ENCODE measurements at places on chromosomes 3 and 15.

- DNase-seq, result no peak
Measured at GRCh38 chr3:111867889-111868426, 8.9 kb downstream of the PHLDB2 start.

DNA sequence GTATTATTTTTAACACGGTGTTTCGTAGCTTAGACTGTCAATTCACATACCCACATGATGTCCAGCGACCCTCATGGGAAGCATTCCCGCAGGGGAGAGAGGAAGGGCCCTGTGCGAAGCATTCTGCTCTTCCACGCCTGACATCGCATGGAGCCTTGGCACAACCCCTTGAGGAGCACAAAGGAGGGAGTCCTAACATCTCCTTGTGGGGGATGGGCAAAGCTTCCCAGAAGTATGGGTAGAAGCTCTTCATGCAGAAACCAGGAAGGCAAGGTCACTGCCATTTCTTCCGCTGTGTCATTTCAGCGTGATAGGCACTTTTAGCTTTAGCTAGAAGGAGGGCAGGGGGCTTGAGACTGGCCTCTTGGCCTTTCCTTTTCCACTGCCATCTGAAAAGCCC, 28.7 kb upstream of the USP3 start:
- no peak for DNase-seq

DNA sequence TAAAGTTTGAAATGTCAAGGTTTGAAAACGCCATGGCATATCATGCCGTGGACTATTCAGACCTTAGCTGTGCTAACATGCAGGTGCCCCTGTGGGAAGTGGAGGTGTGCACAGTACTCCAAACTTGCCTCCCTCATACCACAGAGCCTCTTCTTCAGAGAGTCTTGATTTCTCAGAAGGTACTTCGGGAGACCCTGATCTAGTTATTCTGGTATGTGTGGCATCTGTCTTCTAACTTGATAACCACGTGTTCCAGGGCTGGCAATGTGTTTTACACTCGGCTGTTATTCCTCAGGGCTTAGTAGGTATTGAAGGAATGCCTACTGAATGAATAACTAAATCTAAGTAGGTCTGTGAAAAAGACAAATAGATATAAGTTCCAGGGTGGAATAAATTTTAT, 309.9 kb downstream of the CLSTN2 start:
- no peak for DNase-seq

- no peak for DNase-seq
Measured at GRCh38 chr15:100973351-100974111, 54.4 kb downstream of the LRRK1 start.

- no peak for DNase-seq
Measured at GRCh38 chr3:191397771-191398170, 63.2 kb upstream of the PYDC2 start.

DNA sequence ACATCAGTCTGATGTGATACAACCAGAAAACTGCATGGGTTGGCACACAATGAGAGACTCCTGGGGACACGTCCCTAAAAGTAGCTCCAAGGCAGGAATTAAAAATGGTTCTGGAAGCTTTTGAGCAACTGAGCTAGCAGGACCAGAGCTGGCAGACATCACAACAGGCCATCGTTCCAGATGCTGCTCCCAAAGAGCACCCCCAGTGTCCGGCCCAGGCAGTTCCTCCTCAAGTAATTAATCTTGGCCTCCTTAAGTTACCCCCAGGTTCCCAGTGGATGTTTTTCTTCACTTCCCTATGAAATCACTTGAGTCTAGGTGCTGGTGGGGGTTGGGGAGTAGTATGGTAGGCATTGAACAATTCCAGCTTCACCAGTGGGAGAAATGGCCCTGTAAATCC, 711.6 kb downstream of the MECOM start:
- no peak for DNase-seq

DNA sequence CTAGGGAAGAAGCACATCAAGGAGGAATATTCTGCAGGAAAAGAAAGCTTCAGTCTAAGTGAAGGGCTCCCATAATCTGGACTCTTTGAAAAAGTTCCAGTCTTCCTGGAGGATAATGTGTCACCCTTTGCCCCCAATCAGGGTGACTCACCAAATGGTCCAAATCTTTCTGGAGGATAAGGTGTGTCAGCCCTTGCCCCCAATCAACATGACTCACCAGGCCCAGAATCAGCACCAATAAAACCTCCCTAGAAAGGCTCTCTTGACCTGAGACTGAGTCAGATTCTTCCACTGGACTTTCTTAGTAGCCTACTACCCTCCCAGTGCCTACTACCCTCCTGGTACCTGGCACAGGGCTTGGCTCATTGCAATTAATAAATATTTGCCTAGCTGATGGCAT, 9.5 kb upstream of the ARL14 start:
- peak; percentile 42 for DNase-seq

- DNase-seq, result no peak
Measured at GRCh38 chr15:70193734-70194133, 96.0 kb upstream of the TLE3 start.

- DNase-seq, result no peak
Measured at GRCh38 chr3:30407651-30408050, 198.8 kb upstream of the TGFBR2 start.

DNA sequence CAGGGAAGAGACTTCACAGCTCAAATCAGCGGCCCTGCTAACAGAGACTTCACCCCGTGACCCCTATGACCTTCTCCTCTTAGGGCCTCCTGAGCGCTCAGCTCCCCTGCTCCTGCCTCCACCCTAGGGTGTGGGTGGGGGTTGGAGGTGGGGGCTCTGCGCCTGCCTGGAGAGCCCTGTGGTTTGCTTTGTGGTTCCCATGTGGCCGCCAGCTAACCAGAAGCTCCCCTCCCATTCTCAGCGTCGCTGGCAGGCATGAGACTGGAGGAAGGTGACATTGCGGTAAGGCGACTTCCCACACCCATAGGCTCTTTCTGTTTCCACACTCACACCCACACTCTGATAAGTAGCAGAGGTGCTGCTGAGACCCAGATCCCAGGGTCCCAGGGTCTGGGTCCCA, 27.6 kb downstream of the XYLB start:
- no peak for DNase-seq

DNA sequence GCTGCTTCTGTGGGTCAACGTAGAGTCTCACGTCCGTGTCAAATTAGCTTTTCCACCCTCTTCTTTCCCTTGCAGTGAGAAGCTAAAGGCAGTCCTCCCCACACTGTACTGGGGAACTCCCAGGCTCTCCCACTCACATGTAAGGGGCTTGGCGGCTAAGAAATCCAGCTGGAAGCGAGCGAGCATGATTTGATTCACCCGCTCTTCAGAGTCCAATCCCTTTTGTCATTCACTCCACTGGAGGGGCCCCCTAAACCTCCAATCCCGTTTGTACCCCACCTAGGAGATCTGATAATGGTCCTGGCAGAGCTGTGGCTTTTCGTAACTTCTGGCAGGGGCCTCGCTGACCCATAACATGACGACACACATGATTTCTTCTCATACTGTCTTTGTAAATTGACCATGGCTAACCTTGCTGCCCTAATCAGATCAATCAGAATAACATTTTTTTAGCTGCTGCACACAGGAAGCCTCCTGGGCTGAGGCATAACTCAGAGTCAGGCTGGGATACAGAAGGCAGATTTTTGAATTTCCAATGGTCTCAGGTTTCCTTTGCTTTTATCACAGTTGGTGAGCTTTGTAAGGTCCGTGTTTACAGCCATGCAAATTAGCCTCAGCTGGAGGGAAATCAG, 235.2 kb downstream of the GREM1 start:
- peak; percentile 47 for DNase-seq

DNA sequence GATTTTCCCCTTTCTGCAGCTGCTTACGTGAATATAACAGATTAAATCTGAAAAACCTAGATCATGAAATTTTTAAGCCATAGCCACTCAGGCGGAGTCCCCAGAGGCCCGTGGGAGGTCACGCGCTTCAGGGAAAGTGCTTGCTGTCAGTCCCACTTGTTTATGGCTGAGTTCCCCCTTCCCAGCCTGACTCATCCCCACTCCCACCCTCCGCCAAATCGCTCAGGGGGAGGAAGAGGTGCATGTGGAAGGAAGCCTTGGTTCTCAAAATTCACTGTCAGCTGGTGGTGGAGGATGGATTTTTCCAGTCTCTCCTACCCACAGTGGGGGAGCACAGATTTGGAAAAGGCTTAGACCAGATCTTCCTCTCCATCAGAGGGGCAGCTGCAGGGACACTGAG, 67.4 kb downstream of the CORO2B start:
- no peak for DNase-seq

GRCh38 chr15:64766058-64766457, 9.3 kb downstream of the RBPMS2 start:
- no peak for DNase-seq

- DNase-seq, result no peak
Measured at GRCh38 chr15:66477011-66477410, 20.6 kb downstream of the SNAPC5 start.

- no peak for DNase-seq
Measured at GRCh38 chr15:58548308-58549012, 116.7 kb downstream of the LIPC start.

- DNase-seq, result no peak
Measured at GRCh38 chr3:126979046-126979628, 3.8 kb upstream of the PLXNA1 start.

DNA sequence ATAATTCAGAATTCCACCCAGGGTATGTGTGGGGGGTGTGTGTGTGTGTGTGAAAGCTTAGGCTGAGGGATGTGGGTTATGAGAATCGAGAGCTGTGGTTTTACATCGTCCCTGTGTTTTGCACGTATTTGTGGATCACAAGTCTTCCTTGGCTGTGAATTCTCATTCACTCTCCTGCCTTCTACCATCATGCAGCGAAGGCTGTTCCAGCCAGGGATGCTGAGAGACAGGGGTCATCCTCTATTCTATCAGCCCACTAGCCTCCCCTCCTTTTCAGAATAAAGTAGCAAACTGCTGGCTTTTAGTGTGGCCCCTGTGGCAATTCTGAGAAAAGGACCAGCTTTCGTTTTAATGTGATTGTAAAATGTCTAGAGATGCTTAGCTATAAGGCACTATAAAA, 460.6 kb upstream of the NR2F2 start:
- DNase-seq, result no peak

- no peak for DNase-seq
Measured at GRCh38 chr3:122183893-122184590, 574 bp downstream of the CASR start.

DNA sequence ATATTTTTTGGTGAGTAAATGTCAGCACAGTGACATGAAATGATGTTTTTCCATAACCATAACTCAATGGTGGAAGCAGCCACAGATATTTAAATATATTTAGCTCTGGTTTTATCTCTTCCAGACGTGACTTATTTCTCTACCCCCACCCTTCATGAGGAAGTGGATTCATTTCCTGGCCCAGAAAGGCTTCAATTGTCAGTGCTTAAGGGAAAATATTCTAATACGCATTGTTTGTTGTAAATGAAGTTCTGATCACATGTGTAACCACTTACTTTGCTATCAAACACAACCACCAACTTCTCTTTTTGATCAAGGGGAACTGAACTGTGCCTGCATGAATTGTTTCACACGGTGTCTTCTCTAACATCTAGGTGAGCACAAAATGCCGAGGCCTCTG, 14.0 kb downstream of the CLDN16 start:
- peak; percentile 42 for DNase-seq

DNA sequence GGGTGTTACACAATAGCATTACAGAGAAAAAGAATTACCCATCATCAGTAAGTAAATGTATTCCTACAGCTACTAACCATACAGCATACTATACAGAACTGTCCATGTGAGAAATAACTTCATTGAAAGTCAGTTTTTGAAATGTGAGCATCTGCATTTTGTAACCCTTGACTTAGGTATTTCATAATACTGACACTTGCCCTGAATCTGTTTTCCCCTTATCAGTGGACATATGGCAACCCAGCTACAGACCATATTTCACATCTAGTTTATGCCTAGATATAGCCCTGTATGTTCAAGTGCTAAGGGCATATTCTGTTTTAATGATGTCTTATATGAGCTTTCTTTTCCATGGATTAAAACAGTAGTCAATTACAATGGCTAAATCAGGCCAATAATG, 297.6 kb downstream of the TBC1D5 start:
- peak; percentile 8 for DNase-seq

DNA sequence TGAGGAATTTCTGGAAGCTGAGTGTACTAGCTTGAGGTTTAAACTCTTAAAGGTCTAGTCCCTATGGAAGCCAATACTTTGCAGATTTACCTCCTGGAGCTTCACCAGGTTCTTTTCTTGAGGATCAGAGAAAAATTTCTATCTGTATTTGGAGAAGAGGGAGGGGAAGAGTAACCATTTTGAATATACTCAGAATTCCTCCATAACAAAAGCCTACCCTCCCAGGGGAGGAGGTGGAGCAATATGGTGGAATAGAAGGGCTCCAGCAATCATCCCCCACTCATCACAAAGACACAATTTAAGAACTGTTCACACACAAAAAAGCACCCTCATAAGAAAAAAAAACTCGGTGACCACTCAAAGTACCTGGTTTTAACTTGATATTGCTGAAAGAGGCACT, 36.0 kb upstream of the PEX5L start:
- DNase-seq, result no peak

- DNase-seq, result no peak
Measured at GRCh38 chr15:39697509-39697908, 85.1 kb downstream of the FSIP1 start.

- DNase-seq, result no peak
Measured at GRCh38 chr3:154766765-154767503, 313.2 kb upstream of the MME start.

GRCh38 chr3:39982665-39983357, 173.4 kb downstream of the MYRIP start:
- DNase-seq, result no peak

- peak; percentile 68 for DNase-seq
Measured at GRCh38 chr3:78604341-78604740, 1163.5 kb downstream of the ROBO1 start.

DNA sequence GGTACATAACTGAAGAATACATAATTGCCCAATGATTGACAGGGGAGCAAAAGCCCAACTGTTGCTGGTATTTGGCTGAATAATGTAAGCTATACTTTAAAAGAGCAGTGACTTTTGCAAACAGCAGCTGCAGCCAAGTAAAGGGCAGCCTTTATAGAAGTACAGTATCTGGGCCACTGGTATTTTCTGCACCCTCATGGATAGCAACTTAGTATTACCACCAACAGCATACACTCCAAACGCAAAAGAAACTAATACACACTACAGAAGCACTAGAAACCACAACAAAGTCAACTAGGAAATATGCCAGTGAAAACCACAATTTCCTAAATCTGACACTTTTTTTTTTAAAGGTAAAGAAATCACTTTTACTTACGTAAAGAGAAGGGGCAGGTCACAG, 206.1 kb downstream of the TIGIT start:
- peak; percentile 43 for DNase-seq

DNA sequence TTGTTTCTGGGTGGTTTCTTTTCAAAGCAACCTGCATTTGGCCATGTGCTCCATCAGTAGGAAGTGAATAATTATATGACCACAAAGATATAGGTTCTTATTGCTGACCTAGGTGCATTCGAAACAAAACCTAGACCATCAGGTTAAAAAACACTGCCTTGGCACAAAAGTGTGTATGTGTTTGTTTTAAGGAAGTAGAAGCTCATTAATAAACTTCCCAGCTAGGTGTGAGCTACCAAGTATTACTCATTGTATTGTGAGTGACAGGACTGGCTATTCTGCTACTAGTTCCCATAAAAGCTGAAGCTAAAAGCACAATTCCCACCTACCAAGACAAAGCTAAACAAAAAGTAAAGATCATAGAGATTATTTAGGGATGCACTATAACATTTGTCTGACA, 168.2 kb downstream of the TP63 start:
- no peak for DNase-seq
